ENCODE measurements at places on chromosomes 7 and 10.

- DNase-seq = no peak
These were observed 47.1 kb downstream of the MTURN start for GRCh38 chr7:30181736-30182522.

DNA sequence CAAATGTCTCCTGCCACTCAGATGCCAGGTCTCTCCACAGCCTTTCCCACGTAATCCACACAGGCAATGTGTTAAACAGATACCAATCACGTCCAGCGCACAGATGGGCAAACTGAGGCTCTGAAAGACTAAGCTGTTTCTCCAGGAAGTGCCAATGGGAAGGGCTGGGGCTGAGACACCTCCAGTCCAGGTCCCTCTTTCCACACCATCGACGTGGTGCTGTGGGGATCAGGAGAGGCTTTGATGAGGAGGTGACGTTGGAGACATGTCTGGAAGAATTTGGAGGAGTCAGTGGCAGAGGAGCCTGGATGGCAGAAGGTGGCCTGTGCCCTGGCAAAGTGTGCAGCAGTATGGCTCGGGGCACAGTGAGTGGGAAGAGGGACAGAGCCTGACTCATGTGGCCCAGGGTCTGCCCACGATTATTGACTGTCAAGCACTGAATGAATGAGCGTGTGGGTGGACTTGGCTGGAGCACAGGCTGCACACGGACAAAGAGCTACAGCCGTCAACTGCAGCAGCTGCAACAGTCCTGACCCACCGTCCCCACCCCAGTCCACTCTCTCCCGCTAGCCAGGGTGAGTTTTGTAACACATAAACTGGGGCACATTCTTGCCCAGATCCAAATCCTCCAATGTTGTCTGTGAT, 40.8 kb upstream of the HSPA12A start:
- DNase-seq = no peak

GRCh38 chr10:119441921-119442757, 100.4 kb downstream of the RGS10 start:
- DNase-seq = no peak

- DNase-seq = no peak
These were observed 285.0 kb upstream of the HABP2 start for GRCh38 chr10:113267619-113268562.

GRCh38 chr7:46383605-46384004, 462.5 kb upstream of the IGFBP3 start:
- DNase-seq = no peak

DNA sequence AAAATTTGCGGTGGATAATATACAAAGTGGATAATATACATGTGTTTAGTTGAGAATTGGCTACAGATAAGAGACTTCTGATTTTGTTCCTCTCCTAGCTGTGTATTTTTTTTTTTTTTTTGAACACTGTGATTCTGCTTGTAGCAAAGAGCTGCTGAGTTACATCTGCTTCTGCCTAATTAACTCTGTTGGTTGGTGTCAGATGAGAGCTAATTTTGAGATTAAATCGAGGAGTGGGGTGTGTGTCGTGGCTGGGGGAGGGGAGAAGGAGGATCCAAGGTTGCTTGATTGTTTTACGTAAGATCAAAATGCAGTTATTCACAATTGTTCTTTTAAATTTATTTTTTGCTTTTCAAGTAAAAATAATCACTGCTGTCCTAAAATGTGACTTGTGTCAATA, 11.3 kb downstream of the KAT6B start:
- DNase-seq = no peak

- no peak for DNase-seq
These were observed 9.1 kb downstream of the WIPF3 start for GRCh38 chr7:29815181-29816105.

DNA sequence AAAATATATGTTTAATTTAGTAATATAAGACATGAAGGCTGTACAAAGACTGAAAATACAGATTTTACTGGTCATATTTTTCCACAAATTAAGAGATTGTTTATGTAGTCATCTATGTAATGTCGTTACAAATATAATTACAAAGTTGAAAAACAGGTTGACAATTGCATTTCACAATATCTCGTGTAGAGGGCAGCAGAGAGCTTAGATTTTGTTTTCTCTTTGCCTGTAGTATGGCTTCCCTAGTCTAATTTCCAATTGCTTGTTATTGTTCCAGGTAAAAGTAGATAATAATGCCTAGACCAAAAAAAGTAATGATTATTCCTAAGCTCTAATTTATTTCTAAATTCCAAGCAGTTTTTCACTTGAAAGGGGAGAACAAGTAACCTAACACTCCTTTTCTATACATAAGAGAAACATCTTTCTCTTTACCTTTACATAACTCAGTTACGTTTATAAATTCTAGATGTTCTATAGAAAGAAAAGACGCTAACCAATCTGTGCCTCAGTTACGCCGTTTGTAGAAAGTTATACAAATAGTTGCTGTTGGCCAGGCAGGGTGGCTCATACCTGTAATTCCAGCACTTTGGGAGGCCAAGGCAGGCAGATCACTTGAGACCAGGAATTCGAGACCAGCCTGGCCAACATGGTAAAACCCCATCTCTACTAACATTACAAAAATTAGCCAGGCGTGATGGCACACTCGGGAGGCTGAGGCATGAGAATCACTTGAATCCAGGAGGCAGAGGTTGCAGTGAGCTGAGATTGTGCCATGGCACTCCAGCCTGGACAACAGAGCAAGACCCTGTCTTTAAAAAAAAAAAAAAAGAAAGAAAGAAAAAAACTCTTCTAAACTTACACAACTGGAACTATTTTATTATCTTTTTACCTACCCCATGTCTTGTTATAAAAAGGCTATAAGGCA, 30.0 kb downstream of the NET1 start:
- DNase-seq = no peak

- no peak for DNase-seq
These were observed 484 bp upstream of the MSRB2 start for GRCh38 chr10:23094786-23095403.

- DNase-seq = no peak
These were observed 645.2 kb downstream of the PHTF2 start for GRCh38 chr7:78443811-78444210.

GRCh38 chr7:37738321-37738720, 54.8 kb downstream of the GPR141 start:
- DNase-seq = no peak

GRCh38 chr7:27160145-27160545, 3.7 kb upstream of the HOXA7 start:
- DNase-seq = no peak

GRCh38 chr7:110719741-110720140, 371.2 kb upstream of the LRRN3 start:
- no peak for DNase-seq

GRCh38 chr7:26101361-26102151, 50.4 kb upstream of the NFE2L3 start:
- DNase-seq = peak; percentile 69

DNA sequence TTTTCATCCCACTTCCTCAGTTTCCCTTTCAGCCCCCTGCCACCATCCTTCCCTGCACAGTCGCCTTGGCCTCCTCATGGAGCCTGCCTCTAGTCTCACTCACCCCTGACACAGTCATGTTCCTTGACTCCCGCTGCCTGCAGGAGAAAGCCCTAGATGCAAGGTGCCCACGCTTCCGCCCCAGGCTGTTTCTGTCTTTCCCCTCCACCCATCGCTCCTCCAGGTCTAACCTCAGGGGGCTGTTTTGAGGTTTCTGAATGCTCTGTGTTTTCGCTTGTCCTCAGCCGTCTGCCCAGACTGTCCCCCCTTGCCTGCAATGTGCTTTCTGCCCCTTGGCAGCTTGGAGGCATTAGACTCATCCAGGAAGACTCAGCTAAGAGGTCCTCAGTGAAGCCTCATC, 89.9 kb downstream of the EMX2 start:
- no peak for DNase-seq
